AG04449 (cell line): ENCODE measurements at places on chromosomes 12 and 14.

DNA sequence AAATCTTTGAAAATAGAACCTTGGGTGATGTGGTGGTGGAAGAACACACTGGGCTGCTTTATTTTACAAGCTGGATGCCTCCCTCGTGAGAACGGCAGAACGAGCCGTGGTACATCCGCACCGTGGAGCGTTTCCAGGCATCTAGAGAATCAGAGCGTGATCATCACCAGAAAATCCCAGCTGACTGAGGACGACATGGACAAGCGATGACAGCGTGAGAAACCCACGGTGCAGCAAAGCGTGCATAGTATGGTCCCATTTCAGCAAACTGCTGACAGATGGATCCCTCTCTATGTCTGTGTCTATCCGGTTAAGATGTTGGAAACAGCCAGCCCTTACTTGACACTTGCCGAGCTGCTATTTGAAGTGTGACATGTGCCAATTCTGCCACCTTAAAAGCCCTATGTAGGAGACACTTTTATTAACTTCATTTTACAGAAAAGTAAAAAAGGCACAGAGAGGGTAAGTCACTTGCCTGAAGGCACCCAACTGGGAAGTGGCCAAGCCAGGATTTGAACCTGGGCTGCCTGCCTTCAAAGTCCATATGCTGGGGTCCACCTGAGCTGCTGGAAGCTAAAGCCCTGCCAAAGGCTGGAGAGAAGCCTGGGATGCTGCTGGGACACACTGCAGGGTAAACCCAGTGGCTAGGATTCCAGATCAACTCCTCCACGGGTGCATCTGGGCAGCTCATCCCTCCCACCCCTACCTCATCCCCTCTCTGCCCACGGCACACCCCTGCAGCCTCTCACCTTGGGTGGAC lies 14.9 kb downstream of the SCARB1 start:
- DNase-seq: no peak

- DNase-seq: no peak
These were observed 2.4 kb downstream of the TMEM121 start for GRCh38 chr14:105528586-105529318.

GRCh38 chr12:1611803-1612572 lies 17.0 kb upstream of the WNT5B start:
- peak; percentile 69 for DNase-seq

DNA sequence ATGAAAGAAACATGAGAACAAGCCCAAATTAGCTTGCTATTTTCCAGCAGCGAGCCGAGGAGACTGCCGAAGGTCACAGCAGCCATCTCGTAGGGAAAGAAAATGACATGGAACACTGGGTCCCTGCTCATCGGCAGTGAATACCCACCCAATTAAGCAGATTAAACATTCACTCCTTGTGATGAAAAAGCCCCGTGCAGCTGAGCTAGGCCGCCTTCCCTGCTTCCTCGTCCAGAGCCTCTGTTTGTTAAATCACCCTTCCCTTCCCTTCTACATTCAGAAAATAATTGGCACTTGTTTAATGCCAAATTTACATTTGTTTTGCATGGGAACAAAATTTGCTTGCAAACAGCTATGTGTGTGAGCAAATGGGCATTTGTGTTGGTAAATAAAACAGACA lies 342.5 kb downstream of the RMST start:
- DNase-seq: no peak

- DNase-seq: no peak
These were observed 67.9 kb upstream of the NR2C1 start for GRCh38 chr12:95141310-95141709.

- no peak for DNase-seq
These were observed 21.5 kb downstream of the BRMS1L start for GRCh38 chr14:35847636-35848035.

- DNase-seq: no peak
These were observed 4.5 kb upstream of the NANOG start for GRCh38 chr12:7784701-7785100.
